ENCODE measurements at places on chromosomes 5 and 9.

GRCh38 chr5:138594305-138595058 is 19.3 kb upstream of the HSPA9 start:
- no peak for DNase-seq

GRCh38 chr9:96604004-96604319 is 15.7 kb downstream of the CDC14B start:
- DNase-seq = no peak

DNA sequence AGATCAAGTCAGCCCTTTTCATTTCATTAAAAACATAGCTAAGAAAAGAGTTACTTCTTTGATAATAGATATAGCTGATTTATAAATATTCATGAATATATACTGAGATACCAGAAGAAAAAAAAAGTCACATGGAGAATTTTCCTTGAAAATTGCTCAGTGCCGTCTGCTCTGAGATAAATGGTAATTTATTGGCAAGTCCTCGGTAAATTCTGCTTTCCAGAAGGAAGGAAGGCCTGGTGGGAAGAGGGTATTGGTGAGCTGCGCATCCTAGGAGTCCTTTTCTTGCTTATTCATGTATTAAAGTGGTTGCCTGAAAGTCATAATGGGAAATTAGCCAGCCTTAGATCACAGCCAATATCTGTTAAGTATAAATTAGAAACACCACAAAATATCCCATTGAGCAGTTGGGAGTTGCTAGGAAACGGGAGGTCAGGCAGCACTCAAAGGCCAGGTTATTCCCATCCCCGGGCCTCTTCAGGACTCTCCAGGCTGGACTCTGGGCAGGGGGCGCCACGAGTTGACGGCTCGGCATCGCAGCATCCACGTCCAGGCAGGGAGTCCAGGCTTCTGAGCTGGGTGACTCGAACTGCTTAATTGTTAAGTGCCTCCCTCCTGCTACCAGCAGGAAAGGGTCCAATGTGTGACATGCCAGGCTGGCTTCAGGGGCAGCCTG is 116.7 kb upstream of the RETREG1 start:
- DNase-seq = no peak

- no peak for DNase-seq
Observed at GRCh38 chr5:93579692-93580062, 1.3 kb downstream of the NR2F1-AS1 start.

DNA sequence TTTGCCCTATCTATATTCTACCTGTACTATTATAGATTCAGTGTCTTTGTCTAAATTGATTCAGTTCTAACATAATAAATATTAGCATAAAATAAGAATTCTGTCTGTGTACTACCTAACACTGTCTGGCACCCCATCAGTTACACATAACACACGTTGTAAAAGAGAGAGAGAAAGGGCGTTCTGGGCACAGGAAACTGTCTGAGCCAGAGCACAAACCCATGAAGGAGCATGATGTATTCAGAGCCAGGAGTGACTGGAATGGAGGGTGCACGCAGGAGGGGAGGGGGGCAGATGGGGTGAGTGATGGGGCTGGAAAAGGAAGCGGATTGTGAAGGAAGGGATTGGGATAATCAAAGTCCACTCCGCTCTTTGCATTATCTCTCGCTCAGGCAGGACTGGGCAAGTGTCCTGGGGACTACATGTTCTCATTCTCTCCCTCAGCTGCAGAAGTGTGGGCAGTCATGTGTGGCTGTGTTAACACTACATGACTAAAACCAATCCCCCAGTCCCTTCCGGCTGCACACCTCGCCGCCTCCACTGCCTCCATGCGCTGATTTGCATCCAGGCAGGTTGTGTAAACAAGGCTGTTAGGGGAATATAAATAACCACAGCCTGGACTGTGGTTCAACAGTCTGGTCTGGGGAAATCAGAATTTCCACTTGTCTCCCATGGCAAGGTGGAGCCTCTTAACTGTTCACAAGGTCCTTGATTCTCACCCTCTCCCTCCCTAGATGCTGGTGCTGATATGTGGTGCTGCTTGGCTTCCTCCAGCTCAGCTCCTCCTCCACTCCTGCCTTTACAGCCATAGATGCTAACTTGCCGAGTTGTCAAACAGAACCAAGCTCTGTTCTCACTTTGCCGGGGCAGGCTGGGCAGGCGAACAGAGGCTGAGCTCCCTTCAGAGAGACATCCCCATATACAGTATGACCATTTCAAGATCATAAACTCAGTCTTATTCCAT is 367.5 kb upstream of the BRINP1 start:
- DNase-seq = no peak

- DNase-seq = no peak
Observed at GRCh38 chr9:115992834-115993233, 160.8 kb upstream of the PAPPA start.

GRCh38 chr9:137866226-137867141 is 11.1 kb upstream of the CACNA1B start:
- DNase-seq = no peak

DNA sequence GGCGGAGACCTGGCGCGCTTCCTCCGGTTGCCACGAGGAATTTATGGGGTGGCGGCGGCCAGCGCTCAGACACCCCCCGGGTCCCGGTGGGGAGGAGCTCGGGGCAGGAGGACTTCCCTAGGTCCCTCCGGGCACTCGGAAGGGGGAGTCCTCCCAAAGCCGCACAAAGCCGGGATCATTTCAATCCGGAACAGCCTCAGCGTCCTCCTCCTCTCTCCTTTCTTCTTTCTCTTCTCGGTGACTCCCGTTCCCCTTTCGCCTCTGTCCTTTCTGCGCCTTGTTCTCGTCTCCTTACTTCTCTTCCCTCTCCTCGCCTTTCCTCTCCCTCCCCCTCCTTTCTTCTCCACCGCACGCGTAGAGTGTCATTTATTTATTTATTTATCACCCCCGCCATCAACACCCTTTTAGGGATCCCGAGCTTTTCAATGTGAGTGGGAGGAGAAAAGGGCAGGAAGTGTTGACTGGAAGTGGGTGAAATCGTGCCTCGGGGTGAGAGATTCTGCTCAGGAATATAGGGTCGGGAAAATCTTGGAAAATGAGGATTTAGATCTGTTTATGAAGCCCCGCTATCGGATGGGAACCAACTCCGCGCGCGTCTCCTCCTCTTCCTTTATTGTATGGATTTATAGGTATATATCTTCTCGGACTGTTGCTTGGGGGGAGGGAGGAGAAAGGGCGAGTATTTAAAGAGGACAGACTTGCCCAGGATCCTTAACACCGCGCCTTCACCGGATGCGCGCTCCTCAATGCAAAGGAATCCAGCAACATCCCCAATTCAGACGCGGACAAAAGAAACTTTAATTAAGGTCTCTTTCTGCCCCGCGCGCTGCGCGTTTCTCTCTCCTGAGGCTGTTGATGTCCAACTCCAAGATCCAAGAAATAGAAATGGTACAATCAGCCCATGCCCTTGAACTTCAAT is 2.0 kb upstream of the ZNF462 start:
- no peak for DNase-seq

GRCh38 chr9:121960665-121961064 is 132.4 kb downstream of the TTLL11 start:
- no peak for DNase-seq

GRCh38 chr5:147522435-147522834 is 12.6 kb upstream of the DPYSL3 start:
- DNase-seq = no peak

GRCh38 chr9:36325081-36325828 is 67.0 kb upstream of the GNE start:
- no peak for DNase-seq

- no peak for DNase-seq
Observed at GRCh38 chr9:128257086-128257825, 18.6 kb downstream of the GOLGA2 start.

DNA sequence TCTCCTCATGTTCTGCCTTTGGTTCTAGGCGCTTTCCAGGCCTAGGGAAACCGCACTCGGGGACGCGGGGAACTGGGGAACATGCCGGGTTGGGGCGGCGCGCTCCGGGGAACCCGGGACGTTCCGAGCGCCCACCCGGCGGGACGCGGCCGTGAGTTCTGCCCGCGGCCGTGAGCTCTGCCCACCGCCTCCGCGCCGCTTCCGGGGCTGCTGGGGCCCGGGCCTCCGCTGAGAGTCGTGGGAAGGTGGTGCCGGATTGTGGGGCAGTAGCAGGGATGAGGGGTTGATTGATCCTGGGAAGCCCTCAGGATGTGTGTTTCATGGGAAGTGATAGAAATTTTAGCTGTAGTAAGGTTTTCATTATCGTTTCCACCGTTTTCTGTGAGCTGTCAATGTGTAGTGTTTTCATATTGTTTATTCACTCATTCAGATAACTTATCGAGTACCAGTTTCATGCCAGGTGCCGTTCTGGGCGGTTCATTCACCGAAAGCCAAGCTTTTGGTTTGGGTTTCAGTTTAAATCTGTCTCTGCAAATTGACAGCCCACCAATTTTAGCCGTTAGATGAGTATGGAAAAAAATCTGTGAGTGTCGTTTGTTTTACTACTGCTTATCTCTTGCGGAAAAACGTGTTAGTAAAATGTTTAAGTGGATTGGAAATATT is 657 bp downstream of the MTRR start:
- no peak for DNase-seq

DNA sequence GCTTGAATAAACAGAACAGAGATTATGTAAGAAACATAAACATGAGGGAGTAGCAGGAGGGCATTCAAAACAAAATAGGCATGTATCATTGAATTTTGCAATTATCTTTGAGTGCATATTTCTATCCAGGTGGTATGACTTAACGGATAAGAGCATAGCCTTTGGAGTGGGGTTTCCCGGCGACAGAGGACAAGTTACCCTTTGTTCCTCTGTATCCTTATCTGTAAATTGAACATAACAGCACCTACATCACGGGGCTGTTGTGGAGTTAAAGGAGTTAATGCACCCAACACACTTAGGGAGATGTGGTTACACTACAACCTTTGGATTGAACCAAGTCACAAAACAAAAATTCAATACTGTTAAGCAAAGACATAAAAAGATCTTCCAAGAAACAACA is 314.6 kb upstream of the KIF2A start:
- no peak for DNase-seq

GRCh38 chr5:135834639-135835529 is at the start of gene SLC25A48:
TSS of gene SLC25A48 (plus strand) at chr5:135834663. CDS start at chr5:135834848, 185 bp downstream.
- no peak for DNase-seq

- no peak for DNase-seq
Observed at GRCh38 chr5:68325065-68325580, 109.6 kb downstream of the PIK3R1 start.

GRCh38 chr5:159359408-159359807 is 29.1 kb upstream of the IL12B start:
- no peak for DNase-seq

- no peak for DNase-seq
Observed at GRCh38 chr9:117178596-117179375, 236.1 kb downstream of the ASTN2 start.

- no peak for DNase-seq
Observed at GRCh38 chr9:74858751-74859414, 28.8 kb downstream of the TRPM6 start.

Measured in SIG-M5 (cell line).